ENCODE measurements at places on chromosomes 11 and 22. TPM values are rescaled to one million over a fixed set of nuclear protein-coding genes. Genes with fewer than 3 reads are reported as not detected.

The TMEM132A gene
- total RNA-seq = 55.6 TPM

The TRIM5 gene
- total RNA-seq = 37.5 TPM

The STK33 gene
- total RNA-seq = 10.7 TPM

The HTR3A gene
- total RNA-seq = 0.18 TPM

The SYCE3 gene
- total RNA-seq = 0.58 TPM

The LINC01488 gene
- not detected for total RNA-seq
